Pancreas (tissue), 10 donors: ENCODE measurements at places on chromosomes 4 and X. TPM values are rescaled to one million over a fixed set of nuclear protein-coding genes. Genes with fewer than 3 reads are reported as not detected.
A peak's percentile ranks its signal among the peaks of the same experiment; 100 is the strongest.

OTC gene
- 1.4 TPM for polyA plus RNA-seq

TENT5D gene
- not detected for polyA plus RNA-seq

SPACA5 gene
- not detected for polyA plus RNA-seq

ZNF732 gene
- polyA plus RNA-seq = 0.08 TPM

ENOX2 gene
- 3.1 TPM for polyA plus RNA-seq

TEX11 gene
- polyA plus RNA-seq = 1.1 TPM

STATH gene
- not detected for polyA plus RNA-seq

GYPA gene
- polyA plus RNA-seq = not detected

RXFP1 gene
- polyA plus RNA-seq = 0.47 TPM

FAM90A26 gene
- polyA plus RNA-seq = not detected

TMEM31 gene
- 0.35 TPM for polyA plus RNA-seq

BANK1 gene
- 2.0 TPM for polyA plus RNA-seq

CENPVL2 gene
- polyA plus RNA-seq = not detected

GRCh38 chr4:14520171-14520570, 482.1 kb upstream of the CPEB2 start:
- H3K27ac ChIP-seq = no peak overlapping the region
- H3K36me3 ChIP-seq = no peaks in the 10 kb centered on the region
- H3K4me1 ChIP-seq = no peaks in the 10 kb centered on the region
- no peak for DNase-seq
- H3K27me3 ChIP-seq = no peaks in the 10 kb centered on the region

DNA sequence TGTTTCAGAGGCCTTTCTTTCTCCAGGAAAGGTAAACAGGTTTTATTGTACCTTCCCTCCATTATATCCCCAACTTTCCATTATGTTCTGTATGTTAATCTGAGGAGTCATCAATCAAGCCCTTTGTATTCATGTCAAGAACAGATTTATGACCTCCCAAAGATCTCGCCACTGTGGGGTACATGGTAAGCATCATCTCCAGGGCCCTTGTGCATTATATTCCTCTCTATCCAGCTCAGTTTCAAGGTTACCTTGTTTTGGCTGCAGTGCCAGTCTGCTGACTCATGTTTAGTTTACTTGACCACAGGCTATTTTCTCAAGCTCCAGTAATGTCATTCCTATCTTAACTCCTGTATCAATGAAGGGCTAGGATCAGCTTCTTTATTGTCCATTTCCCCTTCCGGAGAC, 125.1 kb upstream of the FRMPD4 start:
- no peak overlapping the region for H3K27ac ChIP-seq
- H3K36me3 ChIP-seq = no peaks in the 10 kb centered on the region
- H3K4me1 ChIP-seq = no peaks in the 10 kb centered on the region
- no peak overlapping the region for H3K4me3 ChIP-seq
- H3K27me3 ChIP-seq = no peaks in the 10 kb centered on the region

- no peaks in the 10 kb centered on the region for H3K27me3 ChIP-seq
- no peaks in the 10 kb centered on the region for H3K36me3 ChIP-seq
- no peak for DNase-seq
- no peaks in the 10 kb centered on the region for H3K4me1 ChIP-seq
- no peak overlapping the region for H3K27ac ChIP-seq
These were observed 63.9 kb upstream of the KIT start for GRCh38 chr4:54593795-54594322.

DNA sequence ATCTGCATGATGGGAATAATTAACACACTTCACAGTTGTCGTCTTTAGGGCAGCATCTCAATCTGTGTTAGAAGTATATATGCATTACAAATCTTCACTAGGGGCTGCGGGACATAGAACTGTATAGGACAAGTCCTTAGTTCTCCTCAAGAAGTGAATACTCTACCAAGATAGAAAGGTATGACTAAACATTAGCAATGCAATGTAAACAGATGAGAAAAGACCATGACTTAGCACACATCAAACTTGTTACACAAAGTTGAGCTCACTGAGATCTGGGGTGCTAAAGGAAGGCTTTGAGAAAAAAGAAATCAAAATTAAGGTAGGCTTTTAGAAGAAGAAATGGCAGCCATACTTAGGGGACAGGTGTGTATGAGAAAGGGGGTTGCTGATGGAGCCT, 182.1 kb upstream of the MAP3K15 start:
- no peak for DNase-seq
- no peak overlapping the region for H3K4me3 ChIP-seq
- no peaks in the 10 kb centered on the region for H3K36me3 ChIP-seq
- no peaks in the 10 kb centered on the region for H3K27me3 ChIP-seq
- no peak overlapping the region for H3K27ac ChIP-seq

- peak overlapping the region; percentile 91 for H3K27ac ChIP-seq
- H3K36me3 ChIP-seq = no peaks in the 10 kb centered on the region
- no peaks in the 10 kb centered on the region for H3K27me3 ChIP-seq
- no peaks in the 10 kb centered on the region for H3K4me1 ChIP-seq
- H3K4me3 ChIP-seq = peak overlapping the region; percentile 96
These were observed 3.7 kb upstream of the FAT1 start for GRCh38 chr4:186727169-186727976.

DNA sequence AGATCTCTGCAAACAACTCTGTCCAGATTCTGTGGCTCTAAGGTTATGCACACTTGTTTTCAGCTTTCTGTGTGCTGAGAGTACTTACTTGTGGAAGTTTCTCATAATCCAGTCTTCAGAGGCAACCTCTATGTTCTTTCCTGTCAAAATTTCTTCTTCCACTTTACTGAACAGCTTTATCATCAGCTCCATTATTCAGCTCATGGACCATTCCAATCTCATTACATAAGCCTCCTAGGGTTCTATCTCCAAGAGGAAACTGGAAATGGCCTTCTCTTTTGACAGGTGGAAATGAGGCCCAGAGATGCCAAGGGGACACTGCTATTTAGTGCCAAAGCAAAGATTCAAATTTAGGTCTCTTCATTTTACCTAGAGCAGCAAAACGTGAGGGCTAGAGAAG, 61.3 kb downstream of the CHRDL1 start:
- no peak overlapping the region for H3K4me3 ChIP-seq
- H3K4me1 ChIP-seq = no peaks in the 10 kb centered on the region
- no peak for DNase-seq
- H3K27me3 ChIP-seq = no peaks in the 10 kb centered on the region
- H3K36me3 ChIP-seq = no peaks in the 10 kb centered on the region

DNA sequence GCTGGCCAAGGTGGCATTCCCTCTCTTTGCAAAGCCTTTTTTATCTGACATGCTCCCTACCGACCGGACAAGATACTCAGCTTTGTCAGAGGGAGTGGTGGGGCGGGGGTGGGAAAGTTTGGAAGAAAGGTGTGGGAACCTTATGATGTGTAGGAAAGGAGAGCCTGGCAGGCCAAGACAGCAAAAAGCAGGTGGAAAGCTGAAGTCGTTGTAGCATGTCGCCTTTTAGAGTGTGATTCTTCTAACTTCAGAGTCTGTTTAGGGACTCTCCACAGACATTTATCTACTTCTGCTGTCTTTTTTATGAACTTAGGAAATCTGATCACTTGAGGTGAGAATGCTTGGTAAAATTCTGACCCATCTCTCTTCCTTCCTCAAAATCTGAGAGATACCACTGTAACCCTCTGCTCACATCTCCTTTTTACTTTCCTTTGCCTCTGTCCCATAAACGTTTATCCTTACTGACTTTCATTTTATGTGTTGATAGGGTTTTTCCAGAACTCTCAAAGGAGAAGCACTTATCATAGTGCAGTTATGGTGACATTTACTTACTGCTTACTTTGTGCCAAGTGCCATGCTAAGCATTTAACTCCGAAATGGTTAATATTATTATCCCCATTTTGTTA, 8.2 kb upstream of the RUFY3 start:
- H3K27ac ChIP-seq = no peak overlapping the region
- no peak for DNase-seq
- peaks cover 32% of the 10 kb centered on the region for H3K4me1 ChIP-seq

- H3K36me3 ChIP-seq = peaks cover 32% of the 10 kb centered on the region
- H3K4me1 ChIP-seq = peaks cover 7% of the 10 kb centered on the region
These were observed 62.6 kb downstream of the USO1 start for GRCh38 chr4:75786938-75787337.

DNA sequence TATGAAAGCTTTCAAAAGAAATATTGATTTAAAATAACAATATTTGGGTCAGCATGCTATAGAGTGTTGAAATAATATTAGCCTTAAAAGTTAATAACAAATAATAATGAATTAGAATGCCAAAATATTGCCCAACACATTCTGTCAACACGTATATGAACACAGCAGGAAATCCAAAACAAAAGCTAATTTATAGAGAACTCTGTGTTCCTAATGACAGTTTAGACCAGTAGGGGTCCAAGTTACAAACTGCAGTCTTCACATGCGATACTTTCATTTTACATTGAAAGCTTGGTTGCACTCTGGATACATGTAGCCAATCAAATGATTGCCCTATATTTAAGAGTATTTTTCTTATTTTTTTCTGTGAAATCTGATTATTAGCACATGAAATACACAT, 274.4 kb downstream of the DCTD start:
- no peaks in the 10 kb centered on the region for H3K4me1 ChIP-seq
- no peaks in the 10 kb centered on the region for H3K27me3 ChIP-seq
- H3K4me3 ChIP-seq = no peak overlapping the region
- no peak overlapping the region for H3K27ac ChIP-seq
- no peaks in the 10 kb centered on the region for H3K36me3 ChIP-seq
- no peak for DNase-seq

DNA sequence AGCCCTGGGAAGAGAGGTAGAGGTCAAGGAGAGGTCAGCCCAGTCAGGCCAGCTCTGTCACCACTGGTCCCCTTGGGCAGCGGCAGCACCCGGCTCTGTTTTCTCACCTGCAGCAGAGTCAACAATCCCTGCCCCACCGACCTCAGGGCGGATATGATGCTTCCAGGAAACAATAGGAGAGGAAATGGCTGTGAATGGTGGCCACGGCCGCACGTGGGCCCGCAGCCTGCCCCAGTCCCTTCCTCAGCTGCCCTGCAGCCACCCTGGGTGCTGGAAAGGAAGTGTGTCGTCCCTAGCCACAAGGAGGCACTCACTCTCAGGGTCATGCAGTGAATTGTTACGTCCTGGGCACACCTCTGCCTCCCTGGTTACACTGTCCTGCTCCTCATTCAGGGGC, 92.5 kb upstream of the ENPP6 start:
- H3K4me3 ChIP-seq = no peak overlapping the region
- no peaks in the 10 kb centered on the region for H3K36me3 ChIP-seq
- H3K4me1 ChIP-seq = peaks cover 8% of the 10 kb centered on the region
- H3K27me3 ChIP-seq = no peaks in the 10 kb centered on the region
- H3K27ac ChIP-seq = no peak overlapping the region

DNA sequence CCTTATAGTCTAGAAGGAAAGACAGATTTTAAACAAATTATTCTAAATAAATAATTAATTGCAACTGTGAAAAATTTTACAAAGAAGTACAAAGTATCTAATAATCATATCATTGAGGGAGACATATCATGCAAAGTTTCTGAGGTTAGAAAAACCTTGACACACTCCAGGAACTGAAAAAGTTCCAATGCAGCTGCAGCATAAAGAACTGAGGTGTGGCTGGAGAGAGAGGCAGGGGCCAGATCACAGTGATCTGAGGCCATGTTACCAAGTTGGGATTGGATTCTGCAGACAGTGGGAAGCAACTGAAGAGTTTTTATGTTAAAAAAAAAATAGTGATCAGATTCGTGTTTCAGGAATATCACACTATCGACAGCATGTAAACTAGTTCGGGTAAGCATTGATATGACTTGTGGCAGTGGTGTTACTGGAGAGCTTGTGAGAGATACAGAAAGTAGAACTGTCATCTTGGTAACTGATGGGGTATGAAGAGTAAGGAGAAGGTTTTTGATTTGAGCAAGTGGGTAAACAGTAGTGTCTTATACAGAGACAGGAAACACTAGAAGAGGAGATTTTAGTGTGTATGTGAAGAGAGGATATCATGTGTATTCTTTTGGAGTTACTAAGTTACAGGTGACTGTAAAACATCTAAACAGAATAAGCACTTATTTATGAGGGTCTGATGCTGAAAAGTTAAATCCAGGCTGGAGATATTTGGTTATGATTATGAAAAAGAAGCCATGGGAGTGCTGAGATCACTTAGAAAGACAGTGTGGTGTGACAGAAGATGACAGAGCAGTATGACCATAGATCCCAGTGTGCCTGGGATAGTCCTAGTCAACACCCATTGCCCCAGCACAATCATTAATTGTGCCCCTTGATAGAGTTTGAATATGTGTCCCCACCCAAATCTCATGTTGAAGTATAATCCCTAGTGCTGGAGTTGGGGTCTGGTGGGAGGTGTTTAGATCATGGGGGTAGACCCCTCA, 15.6 kb upstream of the SPRY1 start:
- H3K4me3 ChIP-seq = no peak overlapping the region
- no peaks in the 10 kb centered on the region for H3K36me3 ChIP-seq
- H3K4me1 ChIP-seq = no peaks in the 10 kb centered on the region
- no peak for DNase-seq
- H3K27ac ChIP-seq = no peak overlapping the region

- DNase-seq = no peak
- no peak overlapping the region for H3K4me3 ChIP-seq
- no peak overlapping the region for H3K27ac ChIP-seq
- H3K27me3 ChIP-seq = no peaks in the 10 kb centered on the region
These were observed 171.5 kb downstream of the CFAP299 start for GRCh38 chr4:80507077-80507476.

DNA sequence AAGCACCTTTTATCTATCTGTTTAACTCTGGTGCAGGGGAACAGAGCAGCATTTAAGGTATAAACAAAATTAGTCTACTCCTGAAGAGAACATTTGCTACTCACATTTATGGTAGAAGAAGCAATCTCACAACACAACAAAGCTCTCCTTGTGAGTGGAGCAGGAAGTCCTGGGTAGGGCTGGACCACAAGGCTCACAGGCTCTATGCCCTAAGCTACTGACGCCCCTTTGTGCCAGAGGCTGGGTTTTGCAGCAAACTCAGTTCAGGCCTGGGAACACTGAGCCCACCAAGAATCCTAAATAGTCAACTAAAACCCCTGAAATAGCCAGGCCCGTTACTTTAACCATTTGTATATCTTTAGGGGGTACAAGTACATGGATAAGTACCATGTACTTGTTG, 4.7 kb upstream of the ZXDB start:
- no peaks in the 10 kb centered on the region for H3K36me3 ChIP-seq
- no peaks in the 10 kb centered on the region for H3K27me3 ChIP-seq
- no peak overlapping the region for H3K27ac ChIP-seq
- no peak overlapping the region for H3K4me3 ChIP-seq
- H3K4me1 ChIP-seq = no peaks in the 10 kb centered on the region
- no peak for DNase-seq

- no peak overlapping the region for H3K4me3 ChIP-seq
- no peaks in the 10 kb centered on the region for H3K36me3 ChIP-seq
- H3K4me1 ChIP-seq = no peaks in the 10 kb centered on the region
- H3K27me3 ChIP-seq = no peaks in the 10 kb centered on the region
- no peak overlapping the region for H3K27ac ChIP-seq
These were observed 84.9 kb downstream of the GAB1 start for GRCh38 chr4:143421609-143422008.
